ENCODE measurements at places on chromosomes 13 and 19.

DNA sequence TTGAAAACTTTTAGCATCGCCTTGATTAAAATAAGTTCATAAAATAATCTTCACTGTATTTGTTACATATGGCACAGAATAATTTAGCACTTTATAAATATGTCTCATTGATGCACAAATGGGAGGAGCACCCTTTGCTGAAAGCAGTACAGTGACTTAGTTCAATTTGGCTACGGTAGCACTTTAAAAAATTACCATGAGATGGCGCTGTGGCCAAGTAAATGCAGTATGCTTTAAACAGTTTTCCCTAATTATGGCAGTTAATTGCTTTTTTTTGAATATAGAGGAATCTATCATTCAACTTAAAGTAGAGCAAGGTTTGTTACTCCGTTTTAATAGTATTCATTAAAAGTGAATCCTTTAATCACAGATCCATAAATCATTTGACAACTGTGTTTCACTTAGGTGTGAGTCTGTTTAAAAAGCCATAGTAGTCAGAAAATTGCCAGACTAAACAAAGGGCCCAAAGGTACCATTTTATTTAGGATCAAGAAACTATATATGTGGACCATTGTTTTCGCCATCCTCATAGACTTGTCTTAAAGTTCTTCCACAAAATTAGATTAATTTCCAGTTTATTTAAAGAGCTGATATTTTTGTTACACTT, 34.7 kb upstream of the ESD start:
- DNase-seq = peak; percentile 51

DNA sequence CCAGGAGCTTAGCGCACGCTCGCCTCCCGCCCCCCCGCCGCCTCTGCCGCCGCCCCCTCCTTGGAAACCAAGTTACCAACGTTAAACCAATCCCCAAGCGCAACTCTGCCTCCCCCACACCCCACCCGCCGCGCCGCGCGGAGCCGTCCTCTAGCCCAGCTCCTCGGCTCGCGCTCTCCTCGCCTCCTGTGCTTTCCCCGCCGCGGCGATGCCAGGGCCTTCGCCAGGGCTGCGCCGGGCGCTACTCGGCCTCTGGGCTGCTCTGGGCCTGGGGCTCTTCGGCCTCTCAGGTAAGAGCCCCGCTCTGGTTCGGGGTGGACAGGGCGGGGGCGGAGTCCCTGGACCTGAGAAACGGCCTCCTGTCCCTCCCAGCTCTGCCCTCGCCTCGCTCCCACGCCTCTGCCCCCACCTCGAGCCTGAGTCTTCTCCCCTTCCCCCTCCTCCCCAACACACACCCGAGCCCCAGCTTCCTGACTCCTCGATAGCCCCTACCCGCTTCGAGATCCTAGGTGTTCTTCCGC, at the start of gene ICAM5:
Gene ICAM5, plus strand, starts transcription at position 117 of the 521 bp plus-strand sequence. Its CDS starts 92 bp downstream, at position 209.
- peak; percentile 53 for DNase-seq

DNA sequence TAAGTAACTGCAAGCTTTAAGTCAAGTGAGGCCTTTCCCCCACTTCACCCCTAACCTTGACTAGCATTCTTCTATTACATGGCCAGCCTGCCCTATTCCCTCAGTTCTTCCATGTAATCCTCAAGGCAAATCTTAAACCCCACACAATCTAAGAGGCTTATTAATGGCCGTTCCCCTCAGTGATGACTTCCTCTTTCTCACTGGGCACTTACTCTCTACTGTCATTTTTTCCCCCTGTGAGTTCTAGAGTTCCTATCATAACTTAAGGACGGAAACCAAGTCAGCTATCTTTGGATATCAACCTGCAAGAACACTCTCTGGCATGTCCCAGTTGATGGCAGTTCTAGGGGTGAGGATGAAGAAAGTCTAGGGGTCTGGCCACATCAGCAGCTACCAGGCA, 131.2 kb downstream of the DCLK1 start:
- no peak for DNase-seq

DNA sequence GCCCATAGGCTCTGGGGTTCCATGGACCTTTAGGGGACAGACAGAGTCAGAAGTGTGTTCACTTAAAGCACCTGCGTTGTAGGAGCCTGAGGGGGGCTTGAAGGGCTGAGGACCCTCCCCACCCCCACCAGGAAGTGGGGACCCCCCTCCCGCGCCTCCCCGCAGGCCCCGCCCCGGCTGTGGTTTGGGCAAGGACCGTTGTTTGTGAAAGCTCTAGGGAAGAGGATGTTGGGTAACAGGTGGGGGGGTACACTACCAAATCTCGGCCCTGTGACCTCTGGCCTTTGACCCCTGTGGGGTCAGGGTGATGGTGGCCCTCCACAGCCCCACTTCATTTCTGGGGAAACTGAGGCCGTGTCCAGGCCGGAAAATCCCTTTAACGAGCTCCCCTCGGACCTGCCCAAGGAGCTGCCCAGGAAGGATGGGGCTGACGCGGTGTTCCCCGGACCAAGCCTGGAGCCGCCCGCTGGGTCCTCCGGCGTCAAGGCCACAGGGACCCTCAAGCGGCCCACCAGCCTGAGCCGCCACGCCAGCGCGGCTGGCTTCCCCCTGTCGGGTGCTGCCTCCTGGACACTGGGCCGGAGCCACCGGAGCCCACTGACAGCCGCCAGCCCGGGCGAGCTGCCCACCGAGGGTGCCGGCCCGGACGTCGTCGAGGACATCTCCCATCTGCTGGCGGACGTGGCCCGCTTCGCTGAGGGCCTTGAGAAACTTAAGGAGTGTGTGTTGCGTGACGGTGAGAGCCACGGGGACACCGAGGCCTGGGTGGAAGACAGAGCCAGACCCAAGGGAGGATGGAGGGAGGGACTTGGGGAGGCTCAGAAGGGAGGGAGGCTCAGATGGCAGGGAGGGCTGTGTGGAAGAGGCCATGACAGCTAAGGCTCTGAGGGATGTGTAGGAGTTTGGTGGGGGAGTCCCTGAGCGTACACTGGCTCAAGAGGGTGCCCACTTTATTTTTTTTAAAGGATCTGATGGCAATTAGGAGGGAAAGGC, 1.3 kb downstream of the ARHGAP45 start:
- peak; percentile 52 for DNase-seq

DNA sequence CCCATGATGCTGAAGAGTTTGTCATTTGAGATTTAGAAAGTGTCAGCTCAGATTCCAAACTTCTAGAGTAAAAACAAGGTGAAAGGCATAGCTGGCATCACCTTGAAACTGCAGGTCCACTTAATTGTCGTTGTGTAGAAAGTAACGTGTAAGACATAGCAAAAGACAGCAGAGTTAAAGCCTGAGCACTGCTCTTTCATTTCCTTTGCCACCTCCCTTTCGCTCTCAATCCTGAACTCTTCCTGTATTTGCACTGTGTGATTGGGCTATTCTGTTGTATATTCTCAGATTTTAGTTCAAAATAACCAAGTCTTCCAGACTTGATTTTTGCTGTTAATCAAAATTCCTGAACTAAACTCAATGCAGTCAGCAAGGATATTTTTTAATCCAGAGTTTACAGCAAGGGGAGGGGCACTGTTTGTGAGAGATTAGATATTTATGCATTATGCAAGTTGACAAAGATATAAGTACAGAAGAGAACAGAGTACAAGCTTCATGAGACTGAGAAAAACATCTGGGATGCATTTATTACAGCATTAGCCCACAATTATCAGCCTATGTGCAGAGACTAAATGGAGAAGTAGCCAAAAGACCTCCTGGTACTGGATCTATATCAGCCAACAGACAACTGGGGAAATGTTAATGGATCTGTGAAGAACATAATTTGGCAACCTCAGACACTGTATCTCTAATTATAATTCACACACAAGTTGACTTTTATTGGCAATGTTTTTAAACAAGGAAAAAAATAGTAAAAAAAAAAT, 328.6 kb downstream of the SUCLA2 start:
- DNase-seq = no peak

DNA sequence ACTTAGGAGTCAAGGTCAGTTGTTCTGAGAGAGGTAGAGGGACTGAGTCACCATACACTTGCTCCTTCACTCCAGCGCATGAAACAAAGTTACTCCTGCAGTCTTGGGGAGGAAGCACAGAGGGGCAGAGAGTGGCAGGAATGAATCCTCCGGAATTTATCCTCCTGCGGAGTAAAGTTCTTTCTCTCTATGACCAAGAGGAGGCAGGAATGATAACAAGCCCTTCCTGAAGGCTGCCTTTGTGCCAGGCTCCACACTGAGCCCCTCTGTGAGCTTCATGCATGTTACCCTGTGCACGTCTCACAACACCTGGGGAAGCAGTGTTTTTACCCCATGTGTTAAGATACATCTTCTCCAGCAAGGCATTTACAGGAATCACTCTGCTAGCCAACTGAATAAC, 458.4 kb downstream of the KLF12 start:
- no peak for DNase-seq

DNA sequence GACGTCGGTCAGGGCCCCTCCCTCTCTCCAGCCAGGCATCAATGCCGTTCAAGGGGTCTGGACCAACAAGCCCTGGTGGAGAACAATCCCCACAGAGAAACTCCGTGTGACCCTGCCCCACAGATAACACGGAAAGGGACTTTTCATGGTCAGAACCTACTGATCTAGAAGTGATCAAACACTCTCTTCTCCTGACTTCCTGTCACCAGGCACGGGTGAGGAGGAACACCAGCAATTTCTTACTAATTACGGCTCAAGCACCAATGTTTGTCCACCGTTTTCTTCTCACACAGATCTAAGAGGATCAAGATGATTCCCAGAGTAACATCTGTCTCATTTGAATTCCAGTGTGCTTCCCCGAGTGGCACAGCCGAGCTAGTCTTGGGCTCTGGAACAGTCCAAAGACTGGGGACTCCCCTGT, 11.8 kb downstream of the RASA3 start:
- no peak for DNase-seq

DNA sequence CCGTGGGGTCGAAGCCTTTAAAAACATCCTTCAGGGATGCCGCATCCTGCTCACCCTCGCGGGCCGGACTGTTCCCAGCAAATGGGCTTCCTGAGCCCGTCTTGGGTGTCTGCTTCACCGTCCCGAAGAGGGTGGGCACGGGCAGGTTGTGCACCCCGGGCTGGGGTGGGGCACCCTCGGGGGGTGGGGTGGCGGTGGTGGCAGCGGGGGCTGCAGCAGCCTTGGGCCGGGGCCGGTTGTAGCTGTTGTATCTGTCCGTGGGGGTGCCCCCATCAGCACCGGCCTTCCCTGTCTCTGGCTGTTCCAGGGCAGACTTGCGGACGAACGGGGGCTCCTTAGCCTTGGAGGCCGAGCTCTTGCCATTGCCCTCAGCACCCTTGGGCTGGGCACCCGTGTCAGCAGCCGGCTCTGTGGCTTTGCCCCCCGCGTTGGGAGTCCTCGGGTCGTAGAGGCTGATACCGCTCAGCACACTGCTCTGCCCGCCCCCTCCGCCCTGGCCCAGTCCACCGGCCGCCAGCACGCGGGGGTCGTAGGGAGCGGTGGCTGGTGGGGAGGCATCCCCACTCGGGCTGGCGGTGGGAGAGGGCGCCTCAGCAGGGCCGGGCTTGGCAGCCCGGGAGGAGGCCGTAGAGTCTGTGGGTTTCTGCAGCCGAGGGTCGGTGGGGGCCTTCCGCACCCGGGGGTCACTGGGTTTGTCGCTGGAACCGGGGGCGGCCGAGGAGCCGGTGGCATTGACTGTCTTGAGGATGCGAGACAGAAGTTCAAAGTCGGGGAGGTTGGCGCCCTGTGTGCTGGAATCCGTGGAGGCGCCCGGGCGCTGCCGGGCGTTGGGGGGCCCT, 18.2 kb upstream of the TMEM160 start:
- DNase-seq = no peak

DNA sequence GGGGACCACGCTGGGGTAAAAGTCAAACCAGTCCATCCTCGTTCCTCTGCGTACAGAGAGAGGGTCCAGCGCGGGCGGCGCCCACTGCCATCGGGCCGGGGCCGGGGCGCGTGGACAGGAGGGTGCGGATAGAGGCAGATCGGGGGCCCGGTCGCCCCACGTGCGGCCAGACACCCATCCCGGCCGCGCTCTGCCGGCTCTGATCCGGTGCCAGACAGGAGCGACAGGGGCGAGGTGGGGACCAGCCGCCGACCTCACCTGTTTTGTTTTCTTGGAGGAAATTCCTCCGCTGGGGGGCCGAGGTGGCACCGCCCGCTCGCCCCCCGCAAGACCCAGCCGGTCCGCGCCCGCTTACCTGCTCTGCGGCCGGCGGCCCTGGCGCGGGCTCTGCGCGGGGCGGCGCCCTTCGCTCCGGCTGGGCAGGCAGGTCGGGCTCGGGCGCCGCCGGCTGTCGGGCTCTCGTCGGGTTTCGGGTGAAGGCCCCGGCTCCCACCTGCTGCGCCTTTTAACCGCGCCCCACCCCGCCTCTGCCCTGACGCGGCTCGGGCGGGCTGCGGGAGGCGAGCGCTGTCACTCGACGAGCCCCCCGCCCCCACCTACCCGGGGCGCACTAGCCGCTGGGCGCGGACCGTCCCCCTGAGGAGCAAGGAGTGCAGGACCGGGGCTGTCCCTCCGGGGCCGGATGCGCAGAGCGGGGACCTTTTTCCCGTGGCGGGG, at the start of gene GJB6:
Gene GJB6, minus strand, starts transcription at position 481 of the 717 bp plus-strand sequence. CDS start 8,839 bp downstream, outside the sequence.
- DNase-seq = no peak

DNA sequence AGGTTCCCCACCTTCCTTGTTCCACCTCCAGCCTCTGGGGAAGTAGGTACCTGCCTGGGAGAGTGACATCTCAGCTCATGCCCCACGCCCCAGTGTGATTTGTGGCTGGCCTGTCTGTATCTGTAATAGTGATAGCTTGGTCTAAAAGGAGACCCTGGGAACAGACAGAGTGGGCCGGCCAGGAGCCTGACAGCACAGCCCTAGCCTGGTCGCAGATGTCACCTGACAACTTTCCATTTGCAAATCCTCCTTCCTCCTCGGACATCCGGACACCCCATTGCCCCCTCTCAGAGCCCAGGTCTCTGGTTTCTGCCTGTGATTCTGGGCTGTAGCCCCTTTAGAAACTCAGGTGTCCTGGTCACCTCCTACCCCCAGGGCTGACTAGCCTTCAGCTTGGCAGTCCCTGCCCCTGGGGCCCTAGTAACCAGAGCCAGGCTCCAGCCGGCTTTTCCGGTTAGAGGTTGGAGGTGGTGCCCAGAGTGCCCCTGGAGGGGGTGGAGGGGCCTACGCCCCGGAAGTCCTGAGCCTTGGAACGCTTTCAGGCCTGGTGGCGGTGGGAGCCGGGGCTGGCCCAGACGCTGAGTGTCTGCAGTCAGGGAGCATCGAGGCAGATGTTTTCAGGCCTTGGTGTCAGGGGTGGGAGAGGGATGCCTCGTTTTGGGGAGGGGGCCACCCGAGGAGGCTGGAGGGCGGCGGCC, 6.5 kb downstream of the LRRC8E start:
- DNase-seq = no peak

DNA sequence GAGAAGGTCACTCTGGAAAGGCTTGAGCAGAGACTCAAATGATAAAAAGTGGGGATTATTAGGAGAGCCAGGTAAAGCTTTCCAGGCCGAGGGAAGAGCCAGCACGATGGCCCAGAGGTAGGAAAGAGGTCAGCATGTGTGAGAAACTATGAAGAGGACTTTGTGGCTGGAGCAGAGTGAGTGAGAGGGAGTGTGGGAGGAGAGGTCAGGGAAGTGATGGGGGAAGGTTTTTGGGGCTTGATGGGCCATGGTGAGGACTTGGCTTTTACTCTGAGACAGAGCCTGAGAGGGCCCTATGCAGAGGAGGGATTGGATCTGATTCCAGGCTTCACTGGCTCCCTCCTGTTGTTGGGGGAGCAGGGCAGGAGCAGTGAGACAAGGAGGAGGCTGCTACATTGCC, 5.3 kb downstream of the CATSPERG start:
- DNase-seq = no peak

- DNase-seq = no peak
These were observed 441.7 kb downstream of the IRS2 start for GRCh38 chr13:109344552-109345157.

Data from KBM-7 (cell line).